ENCODE measurements at places on chromosomes 4 and X. TPM values are rescaled to one million over a fixed set of nuclear protein-coding genes. Genes with fewer than 3 reads are reported as not detected.

CLDN22 gene
- polyA plus RNA-seq: not detected

SHISA3 gene
- polyA plus RNA-seq: 1.1 TPM

TKTL2 gene
- polyA plus RNA-seq: not detected

ALB gene
- not detected for polyA plus RNA-seq

FRMD7 gene
- polyA plus RNA-seq: not detected

SORCS2 gene
- polyA plus RNA-seq: 1.6 TPM

SPACA5B gene
- polyA plus RNA-seq: not detected

CT45A8 gene
- polyA plus RNA-seq: not detected

CAPN6 gene
- polyA plus RNA-seq: not detected

NELFA gene
- 26.8 TPM for polyA plus RNA-seq

MAGED4 gene
- 26.6 TPM for polyA plus RNA-seq

EMCN gene
- polyA plus RNA-seq: 0.62 TPM

GC gene
- polyA plus RNA-seq: not detected

CEP135 gene
- 1.6 TPM for polyA plus RNA-seq

FGG gene
- not detected for polyA plus RNA-seq

DGKK gene
- polyA plus RNA-seq: 0.02 TPM

GABRB1 gene
- polyA plus RNA-seq: not detected

SULT1E1 gene
- polyA plus RNA-seq: 21.5 TPM

PABPC1L2A gene
- polyA plus RNA-seq: not detected

Measured in SK-N-SH (cell line).